Dermis microvascular lymphatic vessel endothelial cell (primary cell): ENCODE measurements at places on chromosomes 7 and 10. TPM values are rescaled to one million over a fixed set of nuclear protein-coding genes. Genes with fewer than 3 reads are reported as not detected.

The KMT2C gene
- 20.5 and 29.3 TPM in 2 replicates for total RNA-seq

The CCDC172 gene
- not detected in 2 replicates for total RNA-seq

The HABP2 gene
- total RNA-seq: 0.25 TPM in 1 of 2 replicates, not detected in the other

The ORAI2 gene
- total RNA-seq: 57.9 and 106 TPM in 2 replicates

The CYP3A7 gene
- total RNA-seq: not detected in 2 replicates

The FFAR4 gene
- not detected in 2 replicates for total RNA-seq

The HOXA1 gene
- 0.51 and 1.0 TPM in 2 replicates for total RNA-seq
